Activated CD4-positive, alpha-beta T cell treated with anti-CD3 and anti-CD28 coated beads, Interleukin-2, amount 10 ng/mL, durations not matched to agents 7 days and 5 days (primary cell): ENCODE measurements at places on chromosomes 3 and 15.

GRCh38 chr3:133408961-133409360 lies 9.1 kb downstream of the BFSP2 start:
- no peak for DNase-seq

DNA sequence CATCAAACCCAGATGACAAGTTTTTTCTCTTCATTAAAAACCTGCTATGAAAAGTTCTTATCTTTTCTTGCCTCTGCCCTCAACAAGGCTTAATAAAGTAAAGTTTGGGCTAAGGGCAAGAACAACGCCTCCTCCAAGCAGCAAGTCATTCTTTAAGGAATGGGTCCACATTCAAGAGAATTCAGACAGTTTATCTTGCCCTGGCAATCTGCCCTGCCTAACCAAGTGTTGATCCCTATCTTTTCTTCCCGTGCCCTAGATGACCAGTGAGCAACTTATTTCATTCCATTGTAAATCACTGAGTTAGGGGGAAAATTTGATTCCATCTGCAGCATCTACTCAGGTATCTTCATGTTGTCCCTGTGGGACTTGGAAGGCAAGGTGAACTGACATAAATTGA lies 370.3 kb upstream of the DPPA4 start:
- no peak for DNase-seq

- no peak for DNase-seq
Measured at GRCh38 chr3:106172780-106173179, 304.0 kb upstream of the CBLB start.

DNA sequence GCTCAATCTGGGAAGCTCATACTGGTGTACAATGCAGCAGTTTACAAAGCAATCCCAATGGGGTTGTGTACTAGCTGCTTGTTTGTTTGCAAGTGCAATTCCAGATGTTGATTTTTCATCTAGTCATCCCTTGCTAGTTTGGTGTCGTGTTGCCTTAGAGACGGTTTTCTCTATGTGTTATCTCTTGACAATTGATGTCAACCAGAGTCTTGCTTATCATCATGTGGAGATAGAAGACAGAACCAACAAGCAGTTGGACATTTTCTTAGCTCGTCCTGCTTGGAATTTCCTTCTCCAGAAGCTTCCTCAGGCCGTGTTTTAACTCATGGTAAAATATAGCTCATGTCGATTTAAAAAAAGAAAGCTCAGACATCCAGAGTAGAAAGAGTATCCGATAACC lies 262.0 kb upstream of the KCNH8 start:
- DNase-seq: no peak

- DNase-seq: no peak
Measured at GRCh38 chr15:40334941-40335795, 5.6 kb downstream of the CCDC9B start.

DNA sequence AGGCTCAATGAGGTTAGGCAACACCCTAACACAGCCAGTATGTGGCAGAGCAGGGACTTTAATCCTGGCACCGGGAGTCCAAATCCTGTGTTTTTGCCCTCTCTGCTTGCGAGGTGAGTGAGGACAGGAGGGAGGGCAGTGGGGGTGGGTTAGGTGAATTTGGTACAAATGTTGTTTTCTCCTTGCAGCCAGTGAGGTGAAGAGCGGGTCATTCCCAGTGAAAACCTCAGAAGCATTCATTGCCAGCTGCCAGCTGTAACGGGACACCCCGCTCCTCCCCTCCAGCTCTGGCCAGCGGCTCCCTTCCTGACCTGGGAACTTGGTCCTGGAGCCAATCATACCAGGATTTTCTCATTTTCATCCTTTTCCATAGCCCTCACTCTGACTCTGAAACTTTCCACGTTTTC lies 45.7 kb upstream of the RAB6B start:
- DNase-seq: no peak

GRCh38 chr15:77107531-77108355 lies 36.8 kb upstream of the TSPAN3 start:
- DNase-seq: peak; percentile 61

GRCh38 chr3:63726656-63727055 lies 74.2 kb downstream of the SNTN start:
- DNase-seq: no peak

DNA sequence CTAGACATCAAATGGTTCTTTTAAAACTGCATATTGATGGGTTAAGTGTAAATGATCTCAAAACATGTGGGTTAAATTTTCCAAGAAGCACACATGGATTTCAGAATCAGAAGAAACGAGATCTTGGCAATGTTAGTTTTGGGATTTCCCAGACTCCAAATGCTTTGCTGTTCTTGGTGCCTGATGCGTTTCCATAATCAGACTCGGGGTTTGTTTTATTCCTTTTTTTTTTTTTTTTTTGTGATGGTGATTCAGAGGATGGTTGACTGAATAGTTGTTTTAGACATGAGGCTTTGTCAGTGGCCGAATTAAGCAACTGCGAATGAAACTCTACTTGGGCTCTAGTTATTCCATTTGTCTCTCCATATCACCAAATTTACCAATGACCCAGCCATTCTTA lies 52.2 kb upstream of the FAM98B start:
- no peak for DNase-seq

DNA sequence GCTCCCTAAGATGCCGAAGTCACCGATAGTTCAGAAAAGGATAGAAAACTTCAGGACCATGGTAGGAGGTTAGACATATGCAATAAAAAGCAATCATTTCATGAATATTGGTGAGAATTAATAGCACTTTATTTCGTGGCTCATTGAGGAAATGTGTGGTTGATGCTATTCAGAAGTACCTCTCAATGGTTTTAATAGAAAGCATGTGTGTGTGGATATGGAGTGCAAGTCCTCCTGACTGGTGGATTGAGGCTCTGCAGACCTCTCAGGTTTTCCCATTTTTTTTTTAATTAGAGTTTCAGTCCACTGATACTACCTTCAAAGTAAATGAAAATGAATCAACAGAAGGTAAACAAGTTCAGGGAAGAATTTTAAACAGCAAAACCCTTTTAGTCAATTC lies 384.3 kb upstream of the RARB start:
- no peak for DNase-seq

DNA sequence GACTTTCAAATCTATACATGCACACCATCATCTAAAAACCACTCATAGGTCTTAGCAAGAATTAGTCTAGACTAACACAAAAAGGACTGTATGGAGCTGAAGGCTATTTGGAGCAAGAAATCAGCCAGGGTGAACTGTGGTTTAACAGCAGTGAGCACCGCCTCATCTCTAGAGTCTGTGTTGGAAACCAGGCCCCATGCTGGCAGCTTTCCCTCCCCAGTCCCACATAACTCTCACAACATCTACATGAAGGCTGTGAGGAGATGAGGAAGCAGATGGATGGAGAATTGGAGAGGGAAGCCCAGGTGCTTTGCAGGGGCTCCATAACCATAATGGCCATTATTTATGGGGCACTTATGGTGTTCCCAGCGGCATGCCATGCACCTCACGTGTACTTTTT lies 133.2 kb upstream of the TOPAZ1 start:
- DNase-seq: no peak

GRCh38 chr3:10354361-10355015 lies 33.6 kb upstream of the SEC13 start:
- DNase-seq: no peak

DNA sequence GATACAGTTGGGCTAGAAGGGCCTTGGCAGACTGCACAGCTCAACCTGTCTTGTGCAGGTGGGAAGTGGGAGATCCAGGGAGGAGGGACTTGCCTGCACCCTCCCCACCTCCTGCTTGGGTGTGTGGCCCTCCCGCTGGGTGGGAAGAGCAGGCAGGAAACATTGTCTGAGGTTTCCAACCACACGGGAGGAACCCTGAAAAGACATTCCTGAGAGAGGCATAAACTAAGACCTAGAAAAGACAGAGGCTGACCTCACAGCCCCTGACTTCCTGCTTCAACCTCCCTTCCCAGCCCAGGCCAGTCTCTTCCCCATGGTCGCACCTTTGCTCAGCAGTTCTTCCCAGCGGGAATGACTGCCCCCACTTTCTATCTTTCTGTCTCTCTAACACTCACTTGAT lies 46.3 kb upstream of the INSYN1 start:
- no peak for DNase-seq

GRCh38 chr3:11727207-11727606 lies 83.5 kb upstream of the VGLL4 start:
- DNase-seq: no peak

DNA sequence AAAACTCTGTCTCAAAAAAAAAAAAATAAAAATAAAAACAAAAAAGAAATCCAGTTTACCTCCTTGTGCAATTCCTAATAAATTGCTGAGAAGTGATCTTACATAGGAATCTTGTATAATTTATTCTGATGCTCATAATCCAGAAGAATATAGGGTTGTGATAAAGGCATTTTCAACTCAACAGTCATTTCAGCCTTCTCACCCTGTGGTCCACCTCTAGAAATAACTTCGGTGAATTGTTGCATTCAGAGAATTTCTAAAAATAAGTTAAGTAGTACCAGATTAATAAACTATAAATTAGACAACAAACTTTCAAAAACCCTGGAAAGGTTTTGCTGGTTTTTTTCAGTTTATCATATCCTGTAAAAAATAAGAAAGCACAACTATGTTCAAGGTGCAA lies 20.2 kb downstream of the RAF1 start:
- no peak for DNase-seq

GRCh38 chr3:114444216-114444615 lies 150.4 kb downstream of the TIGIT start:
- no peak for DNase-seq

- peak; percentile 77 for DNase-seq
Measured at GRCh38 chr3:196219194-196219969, 3.0 kb downstream of the SLC51A start.

DNA sequence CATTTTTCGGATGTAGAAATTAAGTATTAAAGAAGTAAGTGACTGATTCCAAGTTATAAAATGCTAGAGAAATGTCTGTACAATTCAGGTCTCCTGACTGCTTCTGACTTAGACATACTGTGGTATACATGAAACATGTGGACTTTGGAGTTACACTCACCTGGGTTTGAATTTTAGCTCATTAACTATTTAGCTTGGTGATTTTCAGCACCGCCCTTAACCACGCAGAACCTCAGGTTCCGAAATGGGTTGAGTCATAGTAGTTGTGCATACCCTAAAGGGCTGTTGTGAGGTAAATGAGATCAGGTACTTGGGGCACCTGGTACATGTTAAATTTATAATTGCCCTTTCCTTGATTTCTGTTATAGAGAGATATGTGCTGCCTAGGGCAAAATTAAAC lies 32.9 kb upstream of the UTS2B start:
- no peak for DNase-seq
